Large intestine (tissue), 12 donors: ENCODE measurements at places on chromosomes 16 and 17. TPM values are rescaled to one million over a fixed set of nuclear protein-coding genes. Genes with fewer than 3 reads are reported as not detected.
A peak's percentile ranks its signal among the peaks of the same experiment; 100 is the strongest.

Gene ARL5C
- not detected for polyA plus RNA-seq

DNA sequence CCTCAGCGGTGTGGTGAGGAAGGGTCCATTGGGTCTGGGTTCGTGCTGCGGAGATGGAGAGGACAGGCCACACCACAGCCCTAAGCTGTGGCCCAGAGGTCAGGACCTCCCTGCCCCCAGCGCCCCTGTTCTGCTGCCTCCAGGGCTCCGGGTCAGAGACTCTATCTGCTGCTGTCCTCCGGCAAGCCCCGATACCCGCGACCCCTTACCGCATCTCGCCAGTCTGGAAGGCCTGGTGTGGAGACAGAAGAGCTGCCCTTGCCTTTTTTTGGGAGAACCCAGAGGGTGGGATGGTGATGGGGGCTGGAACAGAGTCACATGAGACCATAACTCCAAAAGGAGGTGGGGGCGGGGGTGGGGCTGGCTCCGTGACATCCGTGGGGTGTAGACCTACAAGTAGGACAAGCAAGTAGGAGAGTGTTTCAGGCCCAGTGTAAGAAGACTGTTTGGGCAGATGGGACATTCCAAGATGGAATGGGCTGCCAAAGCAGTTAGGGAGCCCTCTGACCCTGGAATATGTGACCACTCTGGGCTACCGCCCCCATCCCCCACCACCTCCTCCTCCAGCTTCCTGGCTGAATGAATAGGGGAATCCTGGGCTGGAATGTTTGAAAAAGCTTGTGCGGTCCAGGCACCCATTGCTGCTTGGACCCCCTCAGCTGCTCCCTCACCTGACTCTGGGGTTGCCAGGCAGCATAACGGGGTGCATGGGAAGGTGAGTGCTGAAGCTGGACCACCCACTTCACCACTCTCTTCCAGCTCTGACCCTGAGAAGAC lies 1.4 kb downstream of the XYLT2 start:
- DNase-seq: no peak

Gene KLHL11
- 5.6 TPM for polyA plus RNA-seq

GRCh38 chr17:77635176-77635575 lies 323.3 kb upstream of the TNRC6C start:
- no peak for DNase-seq

DNA sequence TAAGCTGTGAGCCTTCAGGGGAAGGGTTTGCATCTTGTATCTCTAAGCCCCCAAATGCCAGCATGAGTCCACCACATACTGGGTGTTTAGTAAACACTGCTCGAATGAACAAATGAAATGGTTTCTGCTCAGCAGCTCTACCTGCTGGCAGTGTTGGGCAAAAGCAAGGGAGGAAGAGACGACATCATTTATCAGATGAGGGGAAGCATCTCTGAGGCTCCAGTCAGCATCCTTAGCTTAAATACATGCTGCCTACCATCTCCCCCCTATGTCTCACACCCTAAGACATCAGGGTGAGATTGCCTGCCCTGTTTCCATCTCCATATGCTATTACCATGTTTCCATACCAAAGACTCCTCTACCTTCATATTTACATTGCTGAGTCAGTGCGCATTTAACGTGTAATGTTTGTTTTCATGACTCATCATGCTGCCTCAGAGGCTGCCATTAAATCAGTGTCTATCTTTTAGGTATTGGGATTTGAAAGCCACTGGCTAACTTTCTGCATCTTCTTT lies 379.8 kb downstream of the UTP18 start:
- no peak for DNase-seq

Gene SLC13A2
- polyA plus RNA-seq: 10.7 TPM

Gene ANKFY1
- 38.7 TPM for polyA plus RNA-seq

DNA sequence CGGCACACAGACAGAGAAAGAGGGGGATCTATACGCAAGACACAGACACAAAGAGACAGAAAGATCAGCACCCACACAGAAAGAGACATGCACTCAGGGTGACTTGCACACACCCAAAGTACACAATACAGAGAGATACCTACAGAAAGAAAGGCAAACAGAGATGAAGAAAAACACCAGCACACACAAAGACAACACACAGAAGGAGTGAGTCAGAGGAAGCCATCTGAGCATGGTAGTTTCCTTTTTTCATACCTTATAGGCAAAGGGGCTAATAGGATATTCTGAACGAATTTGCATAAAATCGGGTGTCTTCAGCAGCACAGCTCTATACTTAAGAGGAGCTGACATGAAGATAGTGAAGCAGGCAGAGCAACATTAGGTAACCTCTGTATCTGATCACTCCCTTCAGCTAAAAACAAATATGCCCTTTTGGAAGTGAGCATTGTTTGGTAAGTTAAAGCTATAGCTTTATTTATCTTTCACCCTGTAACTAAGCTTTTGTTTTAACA lies 198.6 kb downstream of the AATF start:
- DNase-seq: no peak

Gene SHISA9
- 2.7 TPM for polyA plus RNA-seq

Gene GFOD2
- 6.4 TPM for polyA plus RNA-seq

Gene C16orf96
- polyA plus RNA-seq: 0.18 TPM

- DNase-seq: no peak
Observed at GRCh38 chr16:47584464-47585225, 123.5 kb downstream of the PHKB start.

Gene SPATA32
- polyA plus RNA-seq: 0.24 TPM

DNA sequence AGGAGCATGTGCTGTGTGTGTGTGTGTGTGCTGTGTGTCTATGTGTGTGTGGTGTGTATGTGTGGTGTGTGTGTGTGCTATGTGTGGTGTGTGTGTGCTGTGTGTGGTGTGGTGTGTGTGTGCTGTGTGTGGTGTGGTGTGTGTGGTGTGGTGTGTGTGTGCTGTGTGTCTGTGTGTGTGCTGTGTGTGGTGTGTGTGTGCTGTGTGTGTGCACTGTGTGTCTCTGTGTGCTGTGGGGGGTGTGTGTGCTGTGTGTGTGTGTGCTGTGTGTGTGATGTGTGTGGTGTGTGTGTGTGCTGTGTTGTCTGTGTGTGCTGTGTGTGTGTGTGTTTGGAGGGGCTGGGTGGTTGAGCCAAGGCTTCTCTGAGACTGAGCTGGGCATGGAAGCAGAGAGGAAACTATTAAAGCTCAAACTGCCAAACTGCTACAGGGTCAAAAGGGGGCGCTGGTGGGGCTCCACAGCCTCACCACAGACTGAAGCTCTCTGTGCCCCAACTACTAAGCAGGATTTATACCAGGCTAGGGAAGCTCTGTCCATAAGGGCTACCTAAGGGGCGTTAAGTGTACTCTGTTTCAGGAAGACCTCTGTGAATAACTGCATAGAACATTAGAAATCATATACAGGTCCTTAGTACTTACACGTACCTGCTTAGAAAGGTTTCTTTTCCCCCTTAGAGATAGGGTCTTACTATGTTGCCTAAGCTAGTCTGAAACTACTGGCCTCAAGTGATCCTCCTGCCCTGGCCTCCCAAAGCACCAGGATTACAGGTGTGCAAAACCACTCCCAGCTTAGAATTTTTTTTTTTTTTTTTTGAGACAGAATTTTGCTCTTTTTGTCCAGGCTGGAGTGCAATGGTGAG lies 27.8 kb upstream of the GHDC start:
- peak; percentile 47 for DNase-seq

- DNase-seq: no peak
Observed at GRCh38 chr17:48016112-48016511, 21.5 kb downstream of the COPZ2 start.

DNA sequence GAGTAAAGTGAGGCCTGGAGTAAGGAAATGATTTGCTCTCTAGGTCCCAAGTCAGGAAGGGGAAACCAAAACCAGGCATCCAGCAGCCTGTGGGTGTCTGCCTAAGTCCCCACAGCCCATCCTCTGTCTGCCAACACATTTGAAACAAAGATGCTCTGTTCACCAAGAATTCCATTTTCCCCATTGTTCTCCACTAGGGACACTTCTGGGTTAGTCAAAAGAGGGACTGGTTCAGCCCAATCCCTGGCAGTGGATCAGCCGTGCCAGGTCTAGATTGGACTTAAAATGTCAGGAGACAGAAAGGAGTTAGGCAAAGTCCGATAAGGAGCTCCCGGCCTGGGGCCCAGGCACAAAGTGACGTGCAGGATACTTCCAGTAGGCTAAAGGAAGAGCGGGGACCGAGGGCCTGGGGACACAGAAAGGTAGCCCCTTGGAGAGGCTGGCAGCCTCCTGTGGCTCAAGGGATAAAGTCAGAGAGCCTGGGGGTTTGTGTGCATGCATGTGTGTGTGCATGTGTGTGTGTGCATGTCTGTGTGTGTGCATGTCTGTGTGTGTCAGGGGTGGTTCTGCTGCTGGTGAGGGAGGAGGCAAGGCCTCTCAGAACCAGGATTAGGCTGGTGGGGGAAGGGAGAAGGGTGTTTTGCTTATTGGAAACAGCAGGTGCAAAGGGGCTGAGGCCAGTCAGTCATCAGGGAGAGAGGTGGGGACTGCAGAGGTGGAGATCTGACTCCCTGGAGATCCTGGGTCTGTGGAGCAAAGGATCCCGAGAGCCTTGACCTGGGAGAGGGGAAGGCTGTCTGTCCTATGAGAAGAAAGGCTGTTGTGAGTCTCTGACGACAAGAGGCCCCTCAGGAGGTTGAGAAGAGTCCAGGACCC lies 41.7 kb upstream of the IL34 start:
- no peak for DNase-seq

DNA sequence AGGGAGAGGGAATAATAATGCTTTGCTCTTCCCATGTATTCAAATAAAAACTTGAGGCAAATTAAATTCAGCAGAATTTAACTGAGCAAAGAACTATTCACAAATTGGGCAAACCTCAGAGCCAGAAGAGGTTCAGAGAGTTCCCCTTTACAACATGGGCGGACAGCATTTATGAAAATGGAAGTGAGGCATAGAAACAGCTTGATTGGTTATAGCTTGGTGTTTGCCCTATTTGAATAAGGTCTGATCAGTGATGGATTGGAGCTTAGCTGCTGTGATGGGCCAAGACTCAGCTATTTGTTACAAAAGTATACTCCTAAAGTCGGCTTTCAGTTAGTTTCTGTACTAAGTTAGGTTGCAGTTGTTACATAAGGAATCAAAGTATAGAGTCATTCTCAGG lies 63.0 kb downstream of the TMEM100 start:
- DNase-seq: no peak

GRCh38 chr17:27268394-27269085 lies 25.4 kb upstream of the WSB1 start:
- DNase-seq: no peak

- no peak for DNase-seq
Observed at GRCh38 chr17:80679816-80680215, 135.2 kb downstream of the RPTOR start.

Gene MYH8
- 2.1 TPM for polyA plus RNA-seq

- DNase-seq: no peak
Observed at GRCh38 chr17:30554839-30555751, 77.9 kb downstream of the GOSR1 start.

DNA sequence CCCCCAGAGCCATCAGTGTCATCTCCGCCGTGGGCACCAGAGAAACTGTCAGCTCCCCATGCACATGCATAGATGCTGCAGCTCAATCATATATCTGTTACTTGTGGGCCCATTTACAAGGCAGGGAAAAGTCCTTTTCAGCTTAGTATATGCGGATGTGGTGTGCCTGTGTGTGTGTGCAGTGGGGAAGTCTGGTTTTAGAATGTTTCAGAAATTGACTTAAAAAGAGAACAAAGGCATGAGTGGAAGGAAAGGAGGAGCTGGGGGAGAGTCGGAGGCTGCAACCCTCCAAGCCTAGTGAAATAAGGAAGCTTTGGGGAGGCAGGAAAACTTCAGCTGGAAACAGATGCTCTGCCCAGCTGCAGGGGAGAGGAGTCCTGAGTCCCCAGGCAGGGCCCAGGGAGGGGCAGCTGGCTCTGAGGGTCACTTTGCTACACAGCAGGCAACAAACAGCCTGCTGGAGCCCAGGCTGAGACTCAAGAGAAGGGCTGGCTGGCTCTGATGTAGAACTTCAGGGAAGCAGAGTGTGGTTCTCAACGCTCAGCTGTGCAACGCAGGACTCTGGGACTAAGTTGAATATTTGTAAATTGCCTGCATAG lies 11.1 kb upstream of the CD300LD start:
- no peak for DNase-seq

GRCh38 chr17:77006971-77007649 lies 133.7 kb upstream of the SEC14L1 start:
- no peak for DNase-seq

DNA sequence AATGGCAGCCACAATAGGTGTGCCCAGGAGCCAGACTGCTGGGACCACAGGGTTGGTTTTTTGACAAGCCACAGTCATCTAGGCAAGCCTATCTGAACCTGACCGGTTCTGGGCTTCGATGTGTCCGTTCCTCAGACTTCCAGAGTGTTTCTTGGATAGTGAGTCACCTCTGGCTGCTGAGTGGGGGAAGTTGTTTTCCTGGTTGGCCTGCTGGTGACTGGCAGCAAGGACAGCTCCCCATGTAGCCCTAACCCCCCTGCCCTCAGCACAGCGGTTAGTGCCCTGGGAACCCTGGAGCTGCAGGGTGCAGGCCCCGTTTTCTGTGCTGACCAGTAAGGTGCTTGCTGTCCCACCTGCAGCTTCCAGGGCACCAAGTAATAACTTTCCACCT lies 65.5 kb downstream of the PLD6 start:
- no peak for DNase-seq

DNA sequence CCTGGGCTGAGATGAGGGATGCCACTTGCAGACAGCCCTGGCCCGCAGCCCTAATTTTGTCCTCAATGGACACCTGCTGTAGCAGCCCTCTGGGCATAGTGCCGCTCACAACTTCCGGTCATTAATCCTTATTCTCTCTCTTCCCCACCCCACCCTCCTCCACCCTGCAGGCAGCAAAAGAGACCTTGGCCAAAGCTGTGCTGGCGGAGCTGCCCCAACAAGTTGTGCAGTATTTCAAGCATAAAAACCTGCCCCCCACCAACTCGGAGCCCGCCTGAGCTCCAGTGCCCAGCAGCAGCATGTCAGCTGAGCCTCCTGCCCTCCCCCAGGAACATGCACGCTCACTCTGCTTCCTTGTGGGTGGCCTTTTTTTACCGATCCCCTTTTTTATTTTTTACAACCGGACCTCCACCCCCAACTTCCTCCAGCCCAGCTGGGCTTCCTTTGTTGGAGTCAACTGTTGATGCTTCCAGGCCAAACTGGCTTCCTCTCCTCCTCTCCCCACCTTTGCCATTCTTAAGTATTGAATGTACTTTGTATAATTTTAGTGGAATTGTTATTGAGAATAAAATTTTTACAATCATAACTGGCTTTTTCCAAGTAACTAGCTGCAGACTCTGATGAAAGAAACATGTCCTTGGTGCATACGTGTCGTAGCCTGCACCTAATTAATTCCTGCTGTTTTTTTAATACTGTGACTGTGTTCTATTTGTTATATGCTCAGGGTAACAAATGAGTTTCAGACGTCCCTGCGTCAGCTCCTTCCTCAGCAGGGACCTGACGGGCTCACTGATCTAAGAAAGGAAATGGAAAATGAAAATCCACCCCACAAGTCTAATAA lies 38.2 kb downstream of the PSME3IP1 start:
- DNase-seq: no peak
